ENCODE measurements at places on chromosomes 5 and 9.

DNA sequence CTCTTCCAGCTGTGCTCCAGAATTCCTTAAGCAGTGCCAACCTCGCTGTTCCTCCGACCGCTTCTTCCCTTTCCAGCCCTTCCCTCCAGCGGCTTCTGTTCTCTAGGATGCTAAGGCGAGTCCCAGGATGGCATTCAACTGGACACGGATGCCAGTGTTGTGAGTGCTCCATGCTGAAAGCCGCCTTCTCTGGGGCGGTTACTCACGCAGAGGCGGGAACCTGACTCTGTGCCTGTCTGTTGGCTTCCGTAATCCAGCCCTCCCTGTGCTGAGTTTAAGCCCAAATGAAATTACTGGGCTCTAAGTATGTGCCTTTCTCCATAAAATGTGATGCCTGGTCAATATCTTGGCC lies 20.2 kb downstream of the COL5A1 start:
- DNase-seq, result peak; percentile 95

GRCh38 chr5:130151239-130151638 lies 247.0 kb downstream of the CHSY3 start:
- DNase-seq, result no peak

DNA sequence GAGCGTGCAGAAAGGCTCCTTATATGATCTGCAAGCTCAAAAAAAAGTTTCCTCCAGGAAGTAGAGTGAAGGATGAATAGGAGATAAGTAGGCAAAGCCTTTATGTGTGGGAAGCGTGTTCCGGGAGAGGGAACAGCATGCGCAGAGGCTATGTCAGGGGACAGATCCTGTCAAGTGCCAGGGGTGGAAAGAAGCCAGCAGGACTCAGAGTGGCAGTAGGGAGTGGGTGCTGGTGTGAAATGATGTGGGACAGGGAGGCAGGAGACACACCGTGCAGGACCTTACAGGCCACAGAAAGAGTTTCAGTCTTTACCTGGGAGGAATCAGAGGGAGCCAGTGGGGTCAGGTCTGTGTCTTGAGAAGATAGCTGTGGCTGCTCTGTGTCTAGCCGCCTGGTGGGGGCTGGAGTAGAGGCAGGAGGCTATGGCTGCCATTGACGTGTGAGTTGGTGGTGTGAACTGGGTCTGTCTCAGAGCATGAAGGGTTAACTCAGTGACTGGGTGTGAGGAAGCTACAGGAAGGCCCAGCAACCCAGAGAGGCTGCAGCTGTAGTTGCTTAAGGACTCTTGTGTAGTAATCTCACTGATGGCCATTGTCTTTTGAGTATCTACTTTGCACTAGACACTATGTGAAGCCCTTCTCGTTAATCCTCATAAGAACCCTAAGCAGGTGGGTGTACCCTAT lies 71.3 kb downstream of the PPARGC1B start:
- no peak for DNase-seq

DNA sequence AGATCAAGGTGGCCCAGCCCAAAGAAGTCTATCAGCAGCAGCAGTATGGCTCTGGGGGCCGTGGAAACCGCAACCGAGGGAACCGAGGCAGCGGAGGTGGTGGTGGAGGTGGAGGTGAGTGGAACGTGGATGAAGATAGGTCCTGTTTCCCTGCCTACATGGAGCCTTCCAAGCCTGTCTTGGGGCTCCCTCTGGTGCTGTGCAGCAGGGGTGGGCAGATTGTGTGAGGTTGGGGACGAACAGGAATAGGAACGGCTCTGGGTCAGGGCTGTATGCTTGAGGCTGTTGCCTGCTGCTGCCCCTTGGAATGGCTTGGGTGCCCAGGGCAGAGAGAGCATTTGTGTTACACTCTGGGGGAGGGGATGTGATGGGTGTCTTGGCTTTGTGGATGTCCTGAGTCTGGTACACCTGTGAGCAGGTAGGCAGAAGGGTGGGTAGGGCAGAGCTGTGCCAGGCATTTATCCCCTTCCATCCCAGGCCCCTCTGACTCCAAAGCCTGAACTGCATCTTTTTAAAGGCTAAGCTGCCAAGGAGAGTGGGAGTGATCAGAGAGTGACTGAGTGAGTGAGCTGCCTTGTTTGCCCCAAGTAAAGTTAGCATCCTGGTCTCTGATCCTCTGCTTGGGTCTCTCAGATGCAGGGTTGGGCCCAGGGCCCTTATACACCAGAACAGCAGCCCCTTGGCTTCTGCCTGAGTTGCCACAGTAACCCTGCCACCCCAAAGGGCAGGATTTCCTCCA lies 5.2 kb downstream of the HNRNPAB start:
- no peak for DNase-seq

DNA sequence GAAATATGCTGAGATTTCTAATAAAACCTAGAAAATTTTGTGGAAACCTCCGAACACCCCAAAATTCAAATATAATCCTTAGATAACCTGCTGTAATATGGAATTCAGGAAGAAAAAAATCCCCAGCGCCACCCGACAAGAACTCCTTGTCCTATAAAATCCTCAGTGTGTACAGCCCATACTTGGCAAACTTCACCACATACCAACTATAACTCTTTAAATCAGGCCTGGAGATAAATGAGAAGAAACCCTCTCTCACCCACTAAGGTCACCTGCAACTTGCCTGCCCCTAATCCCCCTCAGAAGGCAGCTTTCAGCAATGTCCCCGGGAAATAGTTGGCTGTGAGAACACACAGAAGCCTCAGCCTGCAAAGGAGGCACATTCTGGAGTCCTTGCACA lies 90.5 kb downstream of the SH3TC2 start:
- DNase-seq, result no peak

DNA sequence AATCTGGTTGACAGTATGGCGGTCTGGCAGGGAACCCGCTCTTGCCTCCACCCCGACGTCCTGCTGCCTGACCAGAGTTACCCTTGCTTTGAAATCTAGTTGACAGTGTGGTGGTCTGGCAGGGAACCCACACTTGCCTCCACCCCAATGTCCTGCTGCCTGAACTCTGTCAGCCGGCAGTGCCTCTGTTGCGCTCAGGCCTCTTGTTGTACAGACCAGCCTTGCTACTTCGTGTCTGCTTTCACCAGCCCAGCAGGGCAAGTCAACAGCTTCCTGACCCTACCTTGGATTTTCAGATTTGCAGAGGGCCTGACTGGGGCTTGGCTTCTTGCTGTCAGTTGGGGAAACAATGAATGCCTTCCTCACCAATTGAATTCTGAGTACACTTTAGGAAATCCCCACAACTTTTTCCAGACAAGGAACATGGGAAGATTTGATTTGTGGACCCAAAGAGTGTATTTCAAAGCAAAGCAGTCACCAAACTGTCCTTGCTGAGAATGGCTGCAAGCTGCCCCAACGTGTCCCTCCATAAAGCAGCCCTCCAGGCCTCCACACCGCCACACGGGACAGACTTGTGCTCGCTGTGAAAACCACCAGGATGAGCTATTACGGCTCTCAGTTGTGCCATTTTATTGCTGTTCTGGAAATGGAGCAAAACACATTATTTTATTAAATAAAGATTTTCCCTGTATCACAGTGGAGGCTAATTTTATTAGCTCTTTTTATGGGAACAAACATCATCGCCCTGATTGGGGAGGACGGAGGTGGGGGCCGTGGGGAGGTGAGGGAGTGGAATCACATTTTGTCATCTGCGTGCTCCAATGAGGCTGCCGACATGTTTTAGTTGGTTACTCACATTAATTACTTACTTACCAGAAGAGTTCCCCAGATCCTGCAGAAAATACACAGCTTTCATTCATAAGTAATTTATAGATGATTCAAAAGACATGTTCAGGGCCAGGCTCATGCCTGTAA lies 189.3 kb downstream of the AOPEP start:
- DNase-seq, result no peak

DNA sequence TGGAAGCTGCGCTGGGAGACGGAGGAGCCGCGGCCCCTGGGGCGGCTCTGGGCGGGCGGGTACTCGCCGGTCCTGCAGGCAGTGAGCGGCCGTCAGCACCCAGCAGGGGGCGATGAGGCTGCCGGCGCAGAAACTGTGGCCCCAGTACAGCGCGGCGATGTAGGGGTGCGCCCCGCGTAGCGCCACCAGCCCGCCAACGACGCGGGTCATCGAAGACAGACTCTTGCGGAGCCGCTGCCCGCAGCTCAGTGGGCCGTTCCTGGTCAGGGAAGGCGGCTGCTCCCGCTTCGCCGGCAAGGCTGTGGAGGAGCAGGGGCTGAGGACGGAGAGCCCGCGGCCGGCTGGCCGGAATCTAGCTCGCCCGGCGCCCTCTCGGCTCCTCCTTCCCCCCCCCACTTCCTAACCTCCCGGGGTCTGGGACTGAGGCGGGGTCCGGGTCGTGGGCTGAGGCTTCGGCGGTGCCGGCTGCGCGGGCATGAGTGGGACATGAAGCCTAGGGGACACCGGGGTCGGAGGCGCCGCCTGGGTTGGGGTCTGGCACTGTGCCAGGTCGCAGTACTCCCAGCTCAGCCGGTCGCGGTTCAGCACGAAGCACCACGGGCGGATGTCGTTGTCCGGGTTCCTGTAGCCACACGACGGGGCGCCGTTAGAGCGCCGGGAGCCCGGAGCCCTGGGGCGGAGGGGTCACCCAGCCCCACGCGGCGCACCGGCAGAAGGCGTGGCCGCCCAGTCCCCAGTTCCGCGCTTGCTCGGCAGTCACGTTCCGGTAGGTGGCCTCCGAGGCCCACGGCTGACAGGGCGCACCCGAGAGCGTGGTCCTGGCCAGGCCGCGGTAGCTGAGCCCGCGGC lies 3.6 kb upstream of the PFN3 start:
- DNase-seq, result peak; percentile 86

GRCh38 chr5:157290981-157291711 lies 25.2 kb downstream of the CYFIP2 start:
- DNase-seq, result no peak

- peak; percentile 35 for DNase-seq
These were observed 17.4 kb downstream of the HAUS6 start for GRCh38 chr9:19085295-19085694.

DNA sequence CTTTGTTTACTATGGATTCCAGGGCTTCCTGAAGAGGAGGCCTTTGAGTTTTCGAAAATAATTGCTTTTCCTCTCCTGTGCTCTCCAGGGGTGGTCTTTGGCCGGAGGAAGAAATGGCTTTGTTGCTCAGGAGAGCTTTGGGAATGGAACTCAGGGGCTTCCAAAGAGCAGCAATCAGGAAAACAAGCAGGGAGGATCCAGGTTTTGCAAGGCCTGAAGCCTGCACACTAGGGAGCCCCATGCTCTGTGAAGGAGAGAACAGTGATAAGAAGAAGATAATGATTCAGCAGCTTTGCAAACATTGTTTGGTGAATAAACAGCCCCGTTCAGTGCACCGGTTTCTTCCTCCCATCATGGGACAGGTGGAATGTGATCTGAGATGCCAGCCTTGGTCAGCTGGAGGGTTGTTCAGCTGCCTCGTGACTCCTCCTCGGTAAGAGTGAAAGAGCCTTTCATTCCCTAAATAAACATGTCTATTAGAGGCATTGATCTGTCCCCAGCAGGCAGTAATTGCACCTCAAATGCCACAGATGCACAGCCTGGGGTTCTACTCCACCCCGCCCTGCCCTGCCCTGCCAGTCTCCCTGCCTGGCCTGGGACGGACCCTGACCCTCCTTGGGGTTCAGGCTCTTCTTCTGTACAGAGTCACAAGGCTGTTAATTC lies 11.5 kb upstream of the ALDH1B1 start:
- no peak for DNase-seq

DNA sequence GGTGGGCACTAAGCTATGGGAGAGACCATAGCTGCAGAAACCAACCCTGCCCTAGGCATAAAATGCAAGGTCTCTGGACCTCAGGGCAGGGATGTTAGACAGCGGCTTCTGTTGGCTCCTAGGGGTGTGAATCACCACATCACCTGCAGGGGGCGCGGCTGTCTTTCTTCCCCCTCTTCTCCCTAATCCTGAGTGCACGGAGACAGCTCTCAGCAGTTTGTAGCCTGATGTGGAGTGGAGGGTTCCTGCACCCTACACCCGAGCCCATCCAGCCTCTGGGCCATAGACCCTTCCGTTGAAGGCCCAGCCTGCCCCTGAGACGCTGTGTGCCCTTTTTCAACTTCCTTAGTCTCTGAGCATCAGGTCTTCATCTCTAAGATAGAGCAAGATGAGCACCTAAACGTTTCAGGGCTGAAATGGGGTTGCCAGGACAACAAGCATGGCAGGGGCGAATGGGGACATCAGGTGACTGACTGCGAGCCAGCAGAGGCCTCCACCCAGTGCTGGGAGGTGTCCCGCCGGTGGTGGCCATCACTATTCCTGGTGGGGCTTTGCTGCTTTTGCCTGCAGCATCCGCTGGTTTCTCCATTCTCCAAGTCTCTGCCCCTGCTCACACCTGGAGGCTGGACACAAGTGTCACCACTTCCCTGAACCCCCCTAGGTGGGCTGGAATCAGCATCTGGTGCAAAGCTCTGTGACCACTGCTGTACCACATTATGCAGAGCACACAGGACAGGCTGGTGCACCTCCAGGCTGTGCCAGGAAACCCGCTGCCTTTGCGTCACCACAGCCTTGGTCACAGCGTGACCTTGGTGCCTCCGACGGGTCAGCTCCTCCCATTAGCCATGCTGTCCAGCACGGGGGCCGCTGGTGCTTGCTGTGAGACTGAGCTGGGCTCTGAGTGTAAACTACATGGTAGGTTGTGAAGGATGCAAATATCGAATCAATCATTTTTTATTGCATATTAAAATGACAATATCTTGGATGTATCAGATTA lies 2.5 kb upstream of the SEC16A start:
- DNase-seq, result peak; percentile 87

GRCh38 chr5:151793358-151793757 lies 21.6 kb downstream of the G3BP1 start:
- no peak for DNase-seq

- no peak for DNase-seq
These were observed 139.9 kb downstream of the RFX3 start for GRCh38 chr9:3385871-3386270.

DNA sequence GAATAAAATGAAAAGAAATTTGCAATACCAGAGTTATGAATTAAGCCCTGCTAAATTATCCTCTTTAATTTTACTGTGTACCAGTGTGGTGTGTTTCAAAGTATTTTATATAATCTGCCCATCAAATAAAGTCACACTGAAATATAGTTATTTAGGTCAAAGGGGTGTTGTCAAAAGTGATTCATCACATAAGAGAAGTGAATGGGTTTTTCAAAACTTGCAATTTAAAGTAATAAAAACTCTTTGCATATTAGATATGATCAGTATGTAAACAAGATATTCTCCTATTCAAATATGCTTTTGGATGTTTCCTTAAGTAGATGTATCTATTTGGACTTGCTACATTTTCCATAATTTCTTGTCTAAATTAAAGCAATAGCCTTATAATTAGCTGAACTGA lies 1183.0 kb upstream of the CDH18 start:
- DNase-seq, result no peak

GRCh38 chr5:123382252-123382651 lies 41.0 kb downstream of the CEP120 start:
- no peak for DNase-seq

GRCh38 chr9:86800681-86801080 lies 146.6 kb downstream of the GAS1 start:
- no peak for DNase-seq

GRCh38 chr9:9998491-9999287 lies 614.1 kb downstream of the PTPRD start:
- no peak for DNase-seq
